Karpas-422 (cell line): ENCODE measurements at places on chromosomes 12 and 14. TPM values are rescaled to one million over a fixed set of nuclear protein-coding genes. Genes with fewer than 3 reads are reported as not detected.

GRCh38 chr12:4273652-4274395 is at the start of gene CCND2:
Gene CCND2 (plus strand): TSS chr12:4273762. CDS start chr12:4274041, 279 bp downstream.
- peak; percentile 59 for DNase-seq

GRCh38 chr14:51929166-51929565 is 60.2 kb upstream of the RTRAF start:
- DNase-seq = no peak

- no peak for DNase-seq
Observed at GRCh38 chr12:1995205-1995896, 8.9 kb downstream of the DCP1B start.

TMEM132D gene
- not detected in 2 replicates for total RNA-seq

PPFIBP1 gene
- total RNA-seq = 1.2 and 3.6 TPM in 2 replicates

GLT8D2 gene
- total RNA-seq = not detected in 2 replicates
